LNCaP clone FGC (cell line): ENCODE measurements at places on chromosomes 4 and X.

- DNase-seq = no peak
Measured at GRCh38 chr4:168856312-168856711, 153.7 kb downstream of the CBR4 start.

DNA sequence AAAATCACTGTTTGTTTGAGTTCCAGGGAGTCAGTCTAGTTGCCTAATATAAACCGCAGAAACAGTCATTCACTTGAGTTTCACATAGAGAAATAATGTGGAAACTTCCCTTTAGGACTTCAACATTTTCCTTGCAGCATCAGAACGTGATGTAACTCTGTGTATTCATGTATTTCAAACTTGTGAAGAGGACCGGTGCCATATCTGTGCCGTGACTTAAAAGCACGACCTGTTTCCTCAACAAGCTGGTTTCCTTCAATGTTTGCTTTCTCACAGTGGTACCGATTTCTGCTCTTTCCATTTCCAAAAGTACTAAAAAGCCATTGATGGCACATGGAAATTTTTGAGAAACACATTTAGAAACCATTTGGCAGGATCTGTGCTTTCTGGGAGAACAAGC, 166.6 kb upstream of the RAPGEF2 start:
- DNase-seq = no peak

DNA sequence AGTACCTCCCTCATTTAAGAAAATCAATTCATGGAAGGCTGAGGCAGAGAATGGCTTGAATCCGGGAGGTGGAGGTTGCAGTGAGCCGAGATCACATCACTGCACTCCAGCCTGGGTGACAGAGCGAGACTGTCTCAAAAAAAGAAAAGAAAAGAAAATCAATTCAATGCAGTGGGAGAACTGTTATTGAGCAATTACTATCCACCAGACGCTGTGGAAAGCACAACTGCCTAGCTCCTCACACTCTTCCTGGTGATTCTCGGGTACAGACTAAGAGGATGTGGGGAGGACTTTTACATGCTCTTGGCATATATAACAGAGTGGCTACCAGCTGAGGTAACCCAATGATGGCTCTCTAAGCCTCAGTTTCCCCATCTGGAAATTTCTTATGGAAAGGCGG, 2.7 kb upstream of the TMSB4X start:
- DNase-seq = no peak

- DNase-seq = no peak
Measured at GRCh38 chr4:154529728-154530519, 20.3 kb downstream of the PLRG1 start.

GRCh38 chr4:145589916-145590702, 29.1 kb upstream of the MMAA start:
- DNase-seq = peak; percentile 56

GRCh38 chr4:108619372-108620100, 840 bp upstream of the RPL34 start:
- no peak for DNase-seq

DNA sequence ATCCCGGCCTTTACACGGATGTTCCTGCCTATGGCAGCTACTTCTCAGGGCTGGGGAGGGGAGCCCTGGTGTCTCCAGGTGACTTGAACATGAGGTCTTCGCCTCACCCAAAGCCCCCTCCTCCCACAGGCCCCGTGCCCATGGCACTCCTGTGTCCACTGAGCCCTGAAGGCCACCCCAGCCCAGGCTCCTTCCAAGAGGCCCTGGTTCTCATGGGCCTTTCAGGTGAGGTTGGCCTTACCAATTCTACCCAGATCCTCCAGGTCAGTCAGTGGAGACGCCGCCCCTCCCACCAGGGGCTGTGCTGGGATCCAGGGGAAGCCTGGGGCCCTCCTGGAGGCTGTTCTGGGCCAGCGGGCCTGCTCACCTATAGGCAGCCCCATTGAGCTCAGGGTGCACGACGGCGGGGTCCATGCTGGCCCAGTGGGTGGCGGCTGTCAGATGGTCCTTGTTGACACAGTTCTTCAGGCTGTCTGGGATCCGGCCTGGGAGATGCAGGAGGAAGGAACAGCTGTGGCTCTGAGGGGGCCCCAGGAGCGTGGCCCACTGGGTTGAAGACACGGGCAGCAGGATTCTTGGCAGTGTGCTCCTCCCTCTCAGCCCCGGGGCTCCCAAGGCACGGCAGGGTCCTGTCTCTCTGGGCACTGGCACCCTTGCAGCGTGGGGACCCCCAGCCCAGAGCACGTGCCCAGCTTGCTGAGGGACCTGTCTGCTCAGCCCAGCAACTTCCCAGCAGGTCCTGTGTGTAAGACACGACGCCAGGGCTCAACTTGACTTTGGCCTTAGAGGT, 36.2 kb downstream of the CTBP1 start:
- DNase-seq = no peak

GRCh38 chr4:119314356-119314755, 7.6 kb downstream of the FABP2 start:
- DNase-seq = no peak

- DNase-seq = no peak
Measured at GRCh38 chr4:136424052-136424451, 1108.2 kb downstream of the PCDH18 start.

GRCh38 chr4:129532573-129532972, 436.6 kb downstream of the C4orf33 start:
- no peak for DNase-seq

- DNase-seq = no peak
Measured at GRCh38 chr4:99219479-99219878, 433 bp upstream of the ADH6 start.

DNA sequence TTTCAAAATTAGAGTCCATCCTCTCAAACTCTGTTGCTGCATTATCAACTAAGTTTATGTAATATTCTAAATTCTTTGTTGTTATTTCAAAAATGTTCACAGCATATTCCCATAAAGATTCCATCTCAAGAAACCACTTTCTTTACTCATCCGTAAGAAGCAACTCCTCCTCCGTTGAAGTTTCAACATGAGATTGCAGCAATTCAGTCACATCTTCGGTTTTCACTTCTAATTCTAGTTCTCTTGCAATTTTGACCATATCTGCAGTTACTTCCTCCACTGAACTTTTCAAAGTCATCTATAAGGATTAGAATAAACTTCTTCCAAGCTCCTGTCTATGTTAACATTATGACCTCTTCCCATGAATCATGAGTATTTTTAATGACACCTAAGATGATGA, 216.6 kb upstream of the SLC7A11 start:
- no peak for DNase-seq

- DNase-seq = no peak
Measured at GRCh38 chr4:73589261-73589847, 30.9 kb downstream of the RASSF6 start.

DNA sequence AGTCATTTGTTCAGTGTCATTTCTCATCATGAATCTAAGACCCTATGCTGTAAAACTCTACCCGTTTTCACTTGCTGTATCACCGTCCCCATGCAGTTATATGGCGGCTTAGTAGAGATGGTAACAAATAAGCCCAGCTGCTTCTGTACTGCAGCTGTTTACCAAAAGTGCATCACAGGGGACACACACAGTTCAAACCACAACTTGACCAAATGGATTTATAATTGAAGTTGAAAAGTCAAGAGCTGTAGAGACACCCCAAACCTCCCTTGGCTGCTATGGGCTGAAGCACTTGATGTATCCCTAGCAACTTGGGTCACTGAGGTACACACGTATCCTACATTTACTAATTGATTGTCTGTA, 219.0 kb upstream of the FGF13 start:
- no peak for DNase-seq

- DNase-seq = no peak
Measured at GRCh38 chr4:120724656-120725055, 197.9 kb downstream of the PRDM5 start.

DNA sequence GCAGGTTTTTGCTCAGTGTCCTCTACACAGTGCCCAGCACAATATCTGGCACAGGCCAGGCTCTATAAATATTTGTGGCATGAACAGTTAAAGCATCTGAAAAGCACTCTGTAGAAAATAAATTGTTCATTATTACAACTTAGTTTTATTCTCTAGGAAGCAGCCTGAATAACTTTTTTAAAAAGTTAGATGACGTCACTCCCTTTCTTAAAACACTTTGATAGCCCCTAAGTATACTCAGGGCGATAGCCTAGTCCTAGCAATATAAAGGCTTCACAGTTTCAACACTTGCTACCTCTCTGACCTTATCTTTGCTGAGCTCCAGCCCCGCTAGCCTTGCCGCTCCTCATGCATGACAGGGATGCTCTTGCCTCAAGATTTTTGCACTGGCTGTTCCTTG, 80.6 kb downstream of the GPM6A start:
- no peak for DNase-seq

GRCh38 chrX:18951032-18951431, 32.9 kb downstream of the PHKA2 start:
- no peak for DNase-seq

- DNase-seq = no peak
Measured at GRCh38 chrX:16466640-16467432, 183.1 kb upstream of the S100G start.

- DNase-seq = no peak
Measured at GRCh38 chr4:92050875-92051274, 252.9 kb upstream of the GRID2 start.

- DNase-seq = no peak
Measured at GRCh38 chr4:139801895-139802294, 136.3 kb downstream of the MGST2 start.

- DNase-seq = no peak
Measured at GRCh38 chr4:86035688-86036087, 324.2 kb downstream of the MAPK10 start.

- DNase-seq = no peak
Measured at GRCh38 chrX:149007423-149007822, 497.7 kb downstream of the IDS start.

DNA sequence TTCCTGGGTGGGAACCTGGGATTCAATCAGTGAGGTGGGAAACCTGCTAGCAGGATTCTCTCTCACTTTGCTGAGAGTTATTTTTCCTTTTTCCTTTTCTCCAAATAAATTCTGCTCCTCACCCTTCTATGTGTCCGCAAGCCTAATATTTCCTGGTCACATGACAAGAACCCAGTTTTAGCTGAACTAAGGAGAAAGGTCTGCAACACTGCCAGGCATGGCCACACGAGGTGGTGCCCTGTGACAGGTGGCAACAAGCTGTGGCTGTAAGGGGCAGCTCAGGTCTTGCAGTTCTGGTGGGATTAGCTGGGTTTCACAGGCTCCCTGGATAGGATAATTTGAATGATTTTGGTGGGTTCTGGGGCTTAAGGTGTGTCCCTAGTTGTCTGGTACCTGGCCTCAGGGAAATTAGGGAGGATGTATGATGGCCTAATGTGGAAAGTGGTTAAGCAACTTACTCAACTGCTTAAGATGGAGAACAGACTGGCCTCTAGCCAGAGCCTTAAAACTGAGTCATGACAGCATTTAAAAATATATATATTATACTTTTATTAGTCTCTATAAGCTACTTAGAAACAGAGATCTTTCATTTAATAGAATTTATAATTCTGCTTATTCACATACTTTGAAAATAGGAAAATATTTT, 215.0 kb downstream of the IL15 start:
- no peak for DNase-seq

DNA sequence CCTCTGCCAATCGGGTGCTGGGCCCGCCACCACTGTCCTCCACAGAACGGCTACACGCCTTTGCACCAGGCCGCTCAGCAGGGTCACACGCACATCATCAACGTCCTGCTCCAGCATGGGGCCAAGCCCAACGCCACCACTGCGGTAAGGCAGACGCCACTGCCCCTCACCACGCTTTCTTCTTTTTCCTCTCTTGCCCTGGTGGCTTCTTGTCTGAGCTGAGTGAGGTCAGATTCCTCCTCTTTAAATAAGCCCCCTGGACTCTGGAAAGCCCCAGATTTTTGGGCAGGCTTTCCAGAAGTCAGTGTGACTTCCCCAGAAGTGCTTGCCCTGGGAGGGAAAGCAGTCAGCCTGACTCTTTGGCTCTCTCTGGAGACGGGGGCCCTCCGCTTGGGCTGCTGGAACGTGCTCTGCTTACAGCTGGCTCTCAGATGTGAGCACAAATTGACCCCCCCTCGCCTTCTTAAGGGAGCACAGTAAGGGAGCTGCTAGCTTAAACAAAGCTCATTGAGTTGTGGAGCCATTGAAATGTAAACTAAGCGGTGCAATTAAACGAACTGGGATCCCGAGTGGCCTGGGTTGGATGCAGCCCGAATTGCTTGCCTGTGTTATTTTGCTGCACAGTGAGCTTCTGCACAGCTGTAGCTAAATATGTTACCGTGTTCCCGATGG, 243.1 kb downstream of the ANK2 start:
- no peak for DNase-seq

DNA sequence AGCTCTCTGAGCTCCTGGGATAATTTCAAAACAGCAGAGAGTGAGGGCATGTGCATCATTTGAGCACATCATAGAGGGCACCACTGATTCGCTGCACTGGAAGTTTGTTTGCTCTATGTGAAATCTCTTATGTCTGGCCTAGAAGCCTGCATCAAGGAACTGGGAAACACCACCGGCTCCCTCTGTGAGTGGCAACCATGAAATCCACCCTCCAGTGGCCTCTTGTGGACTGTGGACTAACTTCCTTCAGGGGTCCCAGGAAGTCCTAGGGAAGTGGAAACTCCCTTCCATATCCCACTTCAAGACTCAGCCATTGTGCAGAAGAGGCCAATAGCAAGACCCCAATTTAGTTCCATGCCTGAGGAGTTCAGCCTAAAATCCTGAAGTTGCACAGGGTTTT, 48.0 kb upstream of the IGFBP7 start:
- no peak for DNase-seq

- no peak for DNase-seq
Measured at GRCh38 chr4:10413177-10413576, 44.0 kb downstream of the ZNF518B start.

GRCh38 chr4:104919406-104919805, 227.3 kb upstream of the TET2 start:
- DNase-seq = peak; percentile 42

GRCh38 chr4:185304944-185305690, 90.6 kb downstream of the LRP2BP start:
- no peak for DNase-seq

- DNase-seq = no peak
Measured at GRCh38 chr4:88007304-88008121, at the start of gene PKD2. PKD2 (plus strand) TSS chr4:88007635; CDS start chr4:88007734, 99 bp downstream.

DNA sequence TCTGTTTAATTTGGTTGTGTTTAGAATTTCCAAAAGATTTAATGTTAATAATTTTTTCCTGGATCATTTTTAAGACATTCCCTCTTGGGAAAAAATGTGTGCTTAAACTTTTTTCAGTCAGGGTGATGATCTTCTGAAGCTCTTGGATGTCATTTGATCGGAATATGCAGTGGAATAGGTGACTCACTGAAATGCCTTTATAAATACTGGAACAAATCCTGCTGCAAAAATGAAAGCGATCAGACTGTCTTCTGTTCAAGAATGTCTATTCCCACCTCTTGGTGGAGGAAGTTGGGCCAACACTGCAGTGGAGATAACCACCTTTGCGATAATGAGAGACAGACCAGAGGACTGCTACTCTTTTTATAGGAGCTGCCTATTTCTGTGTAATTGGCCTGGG, 46.7 kb downstream of the LARP1B start:
- DNase-seq = no peak

DNA sequence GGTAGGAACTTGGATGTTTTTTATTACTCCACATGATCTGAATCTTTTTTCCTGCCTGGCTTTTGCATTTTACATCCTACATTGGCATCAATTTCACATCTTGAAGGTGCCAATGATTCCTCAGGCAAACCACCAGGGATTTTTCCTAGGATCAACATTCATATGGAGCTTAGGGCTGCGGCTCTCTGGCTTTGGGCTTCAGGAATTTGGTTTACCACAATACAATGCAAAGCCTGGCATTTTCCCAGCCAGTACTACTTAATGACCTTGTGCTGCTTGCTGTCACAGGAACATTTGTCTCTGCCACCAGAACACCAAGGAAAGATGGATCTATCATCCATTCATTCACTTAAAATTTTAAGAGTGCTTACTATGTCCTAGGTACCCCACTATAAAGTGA, 180.7 kb downstream of the PDGFC start:
- no peak for DNase-seq
